Stimulated activated CD4-positive, alpha-beta T cell treated with anti-CD3 and anti-CD28 coated beads, Interleukin-15, amount 100 ng/mL, for 48 hours (primary cell): ENCODE measurements at places on chromosomes 5 and 9.

GRCh38 chr9:135260221-135261180 is 173.0 kb downstream of the OLFM1 start:
- no peak for DNase-seq

DNA sequence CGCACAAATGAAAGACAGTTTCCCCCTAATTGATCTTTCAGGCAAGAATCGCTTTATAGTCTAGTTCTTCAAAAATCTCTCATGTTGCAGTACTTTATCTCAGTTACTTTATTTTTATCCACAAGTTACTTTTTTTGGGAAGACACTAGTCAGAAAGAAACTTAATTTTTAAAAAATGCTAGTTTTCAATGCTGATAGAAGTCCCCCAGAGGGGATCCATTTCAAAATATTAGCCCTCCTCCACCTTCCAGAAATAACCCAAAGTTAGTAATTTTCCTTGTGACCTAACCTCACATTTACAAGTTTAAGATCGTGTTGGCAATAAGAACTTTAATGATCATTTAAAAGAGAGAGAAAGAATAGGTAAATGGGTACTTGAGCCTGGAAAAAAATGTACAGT is 11.0 kb downstream of the C1QTNF3 start:
- no peak for DNase-seq

DNA sequence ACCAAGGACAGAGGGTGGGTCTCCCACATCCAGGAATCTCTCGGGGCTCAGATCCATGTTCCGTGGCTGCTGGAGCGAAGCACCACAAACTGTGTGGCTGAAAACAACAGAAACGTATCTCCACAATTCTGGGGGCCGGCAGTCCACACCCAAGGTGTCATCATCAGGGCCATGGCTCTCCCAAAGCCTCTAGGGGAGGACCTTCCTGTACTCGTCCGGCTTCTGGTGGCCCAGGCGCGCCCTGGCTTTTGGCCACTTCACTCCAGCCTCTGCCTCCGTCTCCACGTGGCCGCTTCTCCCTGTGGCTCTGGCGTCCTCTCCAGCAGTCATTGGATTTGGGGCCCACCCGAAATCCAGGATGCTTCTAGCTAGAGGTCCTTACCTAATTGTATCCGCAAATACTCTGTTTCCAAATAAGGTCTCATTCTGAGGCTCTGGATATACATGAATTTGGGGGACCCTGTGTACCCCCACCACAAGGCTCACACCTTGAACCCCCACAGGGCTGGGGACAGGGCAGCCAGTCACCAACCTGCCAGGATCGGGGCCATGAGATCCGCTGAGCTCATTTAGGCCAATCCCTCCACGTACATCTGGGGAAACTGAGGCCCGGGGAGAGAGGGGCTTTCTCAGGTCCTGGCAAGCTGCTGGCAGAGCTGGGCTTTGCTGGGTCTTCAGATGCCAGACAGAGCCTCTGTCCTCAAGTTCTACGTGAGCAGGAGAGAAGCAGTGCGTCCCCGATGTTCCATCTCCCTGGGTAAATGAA is 158.2 kb downstream of the OLFM1 start:
- no peak for DNase-seq

DNA sequence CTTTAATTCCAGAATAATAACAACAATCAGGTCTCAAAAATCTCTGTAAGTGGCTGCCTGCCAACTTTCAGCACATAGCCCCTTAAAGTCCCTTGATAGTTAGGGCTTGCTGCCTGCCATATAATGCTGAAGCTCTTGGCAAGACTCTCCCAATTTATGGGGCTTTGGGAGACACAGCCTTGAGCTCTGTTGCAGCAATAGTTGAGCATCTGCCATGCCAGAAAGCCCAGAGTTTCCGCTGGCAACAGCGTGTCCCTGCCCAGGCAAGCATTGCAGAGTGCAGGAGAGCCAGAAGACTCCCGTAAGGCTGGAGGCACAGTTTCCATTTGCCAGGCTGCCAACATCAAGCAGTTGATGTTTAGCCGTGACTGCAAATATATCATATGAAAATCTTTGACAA is 678.5 kb upstream of the NUDT12 start:
- no peak for DNase-seq

GRCh38 chr5:148899993-148900392 is 73.6 kb downstream of the ADRB2 start:
- no peak for DNase-seq

GRCh38 chr5:122454541-122454940 is 142.5 kb downstream of the SNCAIP start:
- DNase-seq: no peak

GRCh38 chr5:143629871-143630659 is 181.9 kb upstream of the HMHB1 start:
- no peak for DNase-seq

GRCh38 chr5:162174358-162174974 is 106.9 kb downstream of the GABRG2 start:
- no peak for DNase-seq
